Panc1 (cell line): ENCODE measurements at places on chromosomes 5 and 9. TPM values are rescaled to one million over a fixed set of nuclear protein-coding genes. Genes with fewer than 3 reads are reported as not detected.

Gene DDX4
- total RNA-seq: not detected

GRCh38 chr9:120966013-120966369, 39.4 kb upstream of the TRAF1 start:
- H3K4me3 ChIP-seq: no peak overlapping the region
- no peaks in the 10 kb centered on the region for H3K4me1 ChIP-seq
- no peaks in the 10 kb centered on the region for H3K36me3 ChIP-seq
- no peaks in the 10 kb centered on the region for H3K27me3 ChIP-seq

Gene SVEP1
- total RNA-seq: 0.05 TPM

GRCh38 chr5:137142346-137142745, 356.8 kb downstream of the SPOCK1 start:
- H3K27ac ChIP-seq: no peak overlapping the region
- DNase-seq: no peak
- no peak overlapping the region for H3K4me3 ChIP-seq
- no peaks in the 10 kb centered on the region for H3K36me3 ChIP-seq

Gene SLC45A2
- total RNA-seq: not detected

- H3K36me3 ChIP-seq: no peaks in the 10 kb centered on the region
- H3K27me3 ChIP-seq: no peaks in the 10 kb centered on the region
- H3K4me3 ChIP-seq: no peak overlapping the region
- H3K27ac ChIP-seq: no peak overlapping the region
- DNase-seq: no peak
Observed at GRCh38 chr9:684941-685340, 156.6 kb upstream of the DMRT1 start.

DNA sequence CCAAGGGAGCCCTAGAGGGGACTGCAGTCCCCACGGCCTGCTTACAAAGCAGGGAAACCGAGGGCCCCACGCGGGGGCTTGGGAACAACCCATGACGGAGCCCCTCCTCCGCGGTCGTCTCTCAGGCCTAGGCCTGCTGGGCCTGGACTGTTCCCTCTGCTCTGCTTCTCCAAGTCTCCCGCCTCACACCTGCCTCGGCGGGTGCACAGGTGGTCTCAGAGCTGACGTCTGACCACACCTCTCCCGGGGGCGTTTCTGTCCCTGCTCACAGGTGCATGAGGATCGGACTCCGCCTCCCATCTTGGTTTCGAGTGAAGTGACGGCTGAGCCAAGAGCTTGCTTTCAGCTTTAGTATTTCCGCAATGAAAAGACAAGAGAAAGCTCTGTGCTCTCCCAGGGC, 72.1 kb downstream of the MRPL36 start:
- H3K27me3 ChIP-seq: no peaks in the 10 kb centered on the region
- H3K36me3 ChIP-seq: no peaks in the 10 kb centered on the region
- no peak overlapping the region for H3K27ac ChIP-seq
- no peaks in the 10 kb centered on the region for H3K4me1 ChIP-seq
- no peak for DNase-seq
